ENCODE measurements at places on chromosomes 12 and 14.

DNA sequence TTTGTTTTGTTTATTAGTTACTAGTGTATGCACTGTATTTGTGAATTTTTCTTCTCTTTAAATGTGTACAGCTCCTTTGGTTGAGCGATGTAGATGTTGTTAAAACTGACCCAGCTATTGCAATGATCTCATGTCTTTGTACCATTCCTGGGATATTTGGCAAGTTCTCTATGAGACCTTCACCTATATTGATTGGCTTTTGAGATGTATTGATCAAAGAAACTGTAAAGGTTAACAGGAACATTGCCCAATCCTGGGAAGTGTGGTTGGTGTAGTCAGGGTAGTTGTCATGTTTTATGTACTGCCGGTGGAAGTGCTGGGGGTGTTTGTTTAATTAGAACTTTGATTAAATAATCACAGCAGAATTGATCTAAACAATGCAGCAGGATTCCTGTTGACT lies 43.1 kb downstream of the ACSS3 start:
- no peak for DNase-seq

- DNase-seq = no peak
These were observed 5.5 kb upstream of the OTX2 start for GRCh38 chr14:56815745-56816144.

DNA sequence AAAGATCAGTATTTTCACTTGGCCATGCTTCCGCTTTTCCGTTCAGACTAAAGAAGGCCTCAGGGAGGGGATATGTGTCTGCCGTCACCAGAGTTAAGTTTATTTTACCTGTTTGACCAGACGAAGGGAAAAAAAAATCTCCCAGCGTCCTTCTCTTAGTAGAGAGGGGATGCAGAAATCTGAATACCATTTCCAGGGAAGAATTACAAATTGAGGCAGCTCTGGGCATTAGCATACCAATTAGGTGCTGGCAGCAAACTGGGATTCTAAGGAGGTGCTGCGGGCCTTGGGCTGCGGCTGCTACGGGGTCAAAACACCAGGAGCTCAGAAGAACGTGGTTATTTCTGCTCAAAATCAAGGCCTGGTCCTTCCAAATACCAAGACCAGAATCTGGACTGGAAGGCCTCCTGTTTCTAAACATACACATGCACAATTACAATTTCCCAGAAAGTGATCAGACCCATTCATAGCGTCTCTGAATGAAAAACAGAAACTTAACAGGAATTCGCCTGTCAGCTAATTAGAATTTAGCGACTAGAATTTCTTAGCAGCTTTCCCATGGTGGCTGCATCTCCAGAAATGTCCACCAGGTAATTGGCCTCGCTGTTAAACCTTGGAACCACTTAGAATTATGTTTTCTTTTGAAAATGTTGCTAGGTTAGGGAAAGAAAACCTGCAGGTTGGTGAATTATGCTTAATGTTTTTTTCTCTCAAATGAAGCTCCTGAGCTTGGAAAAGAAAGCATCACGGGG lies 617.0 kb downstream of the VRK1 start:
- DNase-seq = no peak

DNA sequence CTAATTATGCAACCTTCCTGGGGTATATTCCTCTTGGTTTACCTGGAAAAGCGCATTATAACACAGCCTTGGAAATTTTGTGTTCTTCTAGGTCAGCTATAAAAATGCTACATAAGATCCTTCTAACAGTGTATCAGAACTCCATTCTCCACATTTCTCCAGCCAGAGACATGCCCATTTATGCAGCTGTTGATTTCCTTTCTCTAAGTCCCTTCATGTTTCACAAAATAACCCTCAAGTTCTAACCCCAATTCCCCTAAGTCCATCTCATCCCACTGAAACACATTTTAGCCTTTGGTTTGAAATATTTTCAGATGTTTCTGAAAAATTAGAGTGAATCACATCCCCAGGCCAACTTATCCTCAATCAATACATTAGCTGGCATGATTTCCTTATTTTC lies 20.9 kb upstream of the HDAC7 start:
- DNase-seq = no peak

- DNase-seq = no peak
These were observed 2.8 kb downstream of the PAN2 start for GRCh38 chr12:56330936-56331490.

- no peak for DNase-seq
These were observed 17.1 kb upstream of the OR4K17 start for GRCh38 chr14:20093442-20093841.

DNA sequence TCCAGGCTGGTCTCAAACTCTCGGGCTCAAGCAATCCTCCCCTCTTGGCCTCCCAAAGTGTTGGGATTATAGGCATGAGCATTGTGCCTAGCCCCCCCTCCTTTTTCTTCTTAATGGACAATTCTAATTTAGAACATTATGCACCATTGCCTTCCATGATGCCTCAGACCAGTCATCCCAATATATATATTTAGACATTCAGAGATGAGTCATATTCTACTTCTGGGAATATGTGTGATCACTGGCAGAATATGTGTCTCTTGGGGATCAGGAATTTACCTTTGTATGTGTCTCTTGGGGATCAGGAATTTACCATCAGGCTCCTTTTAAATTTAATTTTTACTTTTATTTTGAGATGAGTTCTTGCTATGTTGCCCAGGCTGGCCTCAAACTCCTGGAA lies 7.5 kb upstream of the CCDC177 start:
- no peak for DNase-seq

DNA sequence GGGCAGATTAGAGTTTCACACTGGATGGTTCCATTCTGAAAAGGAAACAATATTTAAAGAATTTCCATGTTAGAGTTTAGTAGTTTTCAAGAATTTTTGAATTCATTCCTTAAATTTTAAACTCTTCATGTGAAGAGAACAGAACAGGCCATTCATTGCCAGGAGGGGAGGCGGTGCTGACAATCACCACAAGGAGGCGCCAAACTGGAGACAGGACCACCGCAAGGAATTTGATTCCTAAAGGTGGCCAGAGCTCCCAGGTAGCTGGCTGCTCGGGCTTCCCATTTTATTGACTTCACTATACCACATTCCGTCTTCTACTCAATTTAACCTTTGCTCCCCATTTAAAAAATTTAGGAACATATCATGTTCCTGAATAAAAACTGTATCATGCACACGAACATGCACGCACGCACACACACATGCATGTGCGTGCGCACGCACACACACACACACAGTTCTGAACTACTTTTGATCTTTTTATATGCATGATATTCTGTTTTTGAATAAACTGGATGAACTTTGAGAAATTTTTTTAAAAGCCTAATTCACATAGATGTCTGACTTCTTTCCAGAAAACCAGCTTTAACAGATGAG lies 101.2 kb downstream of the NELL2 start:
- DNase-seq = no peak

DNA sequence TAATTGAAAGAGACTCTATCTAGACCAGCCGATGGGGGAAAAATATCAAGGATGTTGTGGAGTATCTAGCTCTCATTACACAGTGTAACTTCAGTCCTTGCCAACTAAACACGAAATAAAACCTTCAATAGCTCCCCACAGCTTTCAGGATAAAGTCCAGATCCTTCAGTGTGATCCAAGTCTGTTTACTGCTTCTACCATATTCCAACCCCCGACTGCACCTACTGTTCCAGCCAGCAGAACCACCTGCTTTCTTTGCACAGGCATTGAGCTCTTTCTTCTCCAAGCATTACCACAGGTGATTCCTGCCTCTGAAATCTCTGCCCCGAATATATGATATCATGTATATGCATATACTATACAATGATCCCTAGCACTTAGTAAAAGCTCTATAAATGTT lies 2.2 kb upstream of the LRRC23 start:
- no peak for DNase-seq

- DNase-seq = no peak
These were observed 147.5 kb upstream of the MIS18BP1 start for GRCh38 chr14:45400509-45400908.

DNA sequence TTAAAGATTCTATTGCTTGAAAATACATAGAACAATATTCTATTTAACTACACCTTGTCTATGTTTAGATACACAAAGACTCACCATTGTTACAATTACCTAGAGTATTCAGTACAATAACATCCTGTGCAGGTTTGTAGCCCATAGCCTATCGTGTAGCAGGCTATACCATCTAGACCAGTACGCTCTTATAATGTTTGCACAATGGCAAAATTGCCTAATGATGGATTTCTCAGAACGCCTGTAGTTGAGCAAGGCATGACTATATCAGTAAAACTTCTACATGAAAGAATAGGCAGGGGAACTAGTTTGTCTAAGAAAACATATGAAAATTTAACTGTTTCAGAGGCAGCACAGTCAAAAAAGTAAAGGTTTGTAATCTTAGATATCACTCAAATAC lies 375.9 kb downstream of the DAD1 start:
- DNase-seq = no peak

DNA sequence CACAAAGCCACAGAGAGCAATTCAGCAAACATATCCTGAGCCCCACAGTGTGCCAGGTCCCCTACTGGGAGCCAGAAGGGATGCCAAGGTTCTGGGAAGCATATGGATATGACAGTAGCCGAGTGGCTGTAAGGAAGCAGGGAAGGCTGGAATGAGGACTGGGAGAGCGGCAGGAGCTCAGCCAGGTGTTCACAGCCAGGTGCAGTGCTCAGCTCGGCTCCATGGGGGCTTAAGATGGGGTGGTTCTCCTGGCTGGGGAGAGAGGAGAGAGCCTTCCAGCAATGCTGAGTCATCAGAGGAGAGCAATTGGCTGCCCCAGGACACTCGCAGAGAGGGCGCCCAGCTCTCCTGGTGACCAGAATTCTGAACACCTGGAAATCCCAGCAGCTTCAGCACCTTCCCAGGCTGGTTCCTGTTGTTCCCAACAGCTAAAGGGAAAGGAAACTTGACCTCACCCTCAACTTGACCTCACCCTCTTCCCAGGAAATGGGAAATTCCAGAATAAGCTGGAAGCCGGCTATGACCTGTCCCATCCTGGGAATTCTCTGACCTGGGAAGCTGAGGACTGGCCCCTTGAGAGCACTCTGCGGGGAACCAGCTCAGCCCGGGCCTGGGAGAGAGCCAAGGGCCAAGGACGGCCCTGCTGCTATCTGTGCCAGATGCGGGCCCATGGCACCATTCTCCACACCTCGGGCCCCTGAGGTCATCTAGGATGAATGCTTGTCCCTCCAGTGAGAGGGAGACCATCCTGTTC lies 34.6 kb downstream of the SLC6A12 start:
- no peak for DNase-seq

- no peak for DNase-seq
These were observed 62.7 kb downstream of the CHST11 start for GRCh38 chr12:104519190-104520019.

DNA sequence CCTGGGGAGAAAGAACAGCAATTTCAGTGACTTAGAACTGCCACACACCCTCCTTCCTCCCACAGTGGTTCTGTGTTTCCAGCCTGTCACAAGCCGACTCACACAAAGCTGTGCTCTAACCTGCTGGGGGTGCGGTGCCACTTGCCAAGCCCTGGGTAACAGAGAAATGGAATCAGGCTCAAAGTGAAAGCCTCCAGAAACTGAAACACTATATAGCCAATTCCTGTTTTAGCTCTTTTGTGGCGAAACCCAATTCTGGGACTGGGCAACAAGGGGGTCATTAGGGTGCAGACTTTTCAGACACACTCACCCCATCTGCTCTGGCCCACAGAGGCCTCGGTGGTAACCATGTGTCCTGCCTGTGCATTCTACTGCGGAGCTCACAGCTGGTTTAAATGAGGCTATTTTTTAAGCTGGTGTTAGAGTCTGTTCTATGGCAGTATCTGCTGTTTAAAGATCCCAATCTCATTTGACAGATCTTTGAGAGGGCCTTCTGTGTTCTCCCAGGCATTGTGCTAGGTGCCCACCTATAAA lies 15.2 kb upstream of the ACTR6 start:
- DNase-seq = no peak

DNA sequence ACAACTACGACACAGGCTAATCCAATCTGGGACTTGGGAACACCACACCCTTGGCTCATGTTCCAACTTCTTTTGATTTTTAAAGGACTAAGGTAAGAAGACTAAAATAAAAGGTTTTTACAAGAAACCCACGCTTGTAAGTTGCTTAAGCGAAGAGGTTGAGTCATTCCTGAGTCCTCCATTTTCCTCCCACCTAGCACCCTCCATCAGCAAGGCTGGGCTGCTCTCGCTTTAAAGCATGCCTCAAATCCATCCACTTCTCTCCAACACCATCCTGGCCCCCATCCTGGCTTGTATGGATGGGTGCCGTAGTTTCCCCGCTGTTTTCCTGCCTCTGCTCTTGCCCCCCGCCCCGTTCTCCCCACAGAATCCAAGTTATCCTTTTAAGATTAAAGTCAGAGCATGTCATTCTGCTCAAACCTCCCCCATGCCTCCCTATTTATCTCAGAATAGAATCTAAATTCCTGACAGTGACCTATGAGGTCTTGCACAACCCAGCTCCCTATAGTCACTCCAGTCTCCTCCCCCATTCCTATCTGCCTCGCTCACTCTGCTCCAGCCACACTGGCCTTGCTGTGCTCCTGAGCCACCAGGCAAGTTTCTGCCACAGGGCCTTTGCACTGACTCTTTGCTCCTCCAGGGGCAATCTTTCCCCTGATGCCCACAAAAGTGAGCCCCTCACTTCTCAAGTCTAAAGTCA lies 34.5 kb downstream of the SCARB1 start:
- no peak for DNase-seq

- DNase-seq = no peak
These were observed 210.6 kb upstream of the NOVA1 start for GRCh38 chr14:26808407-26808806.

DNA sequence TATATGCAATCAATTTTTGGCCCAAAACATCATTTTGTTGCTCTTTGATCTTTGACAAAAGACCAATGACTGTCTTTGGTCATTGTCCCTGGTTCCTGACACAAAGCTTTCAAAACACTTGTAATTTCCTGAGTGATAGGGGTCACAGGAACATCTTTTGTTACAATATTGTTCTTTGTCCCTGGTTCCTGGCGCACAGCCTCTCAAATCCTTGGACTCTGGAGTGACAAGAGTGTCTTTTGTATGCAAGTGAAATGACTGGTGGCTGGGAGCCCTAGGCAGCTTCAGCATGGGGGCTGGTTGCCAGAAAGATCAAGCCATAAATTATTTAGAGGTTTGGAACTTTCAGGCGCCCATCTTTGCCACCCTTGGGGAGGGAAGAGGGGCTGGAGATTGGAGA lies 53.9 kb downstream of the DNAH10 start:
- no peak for DNase-seq

DNA sequence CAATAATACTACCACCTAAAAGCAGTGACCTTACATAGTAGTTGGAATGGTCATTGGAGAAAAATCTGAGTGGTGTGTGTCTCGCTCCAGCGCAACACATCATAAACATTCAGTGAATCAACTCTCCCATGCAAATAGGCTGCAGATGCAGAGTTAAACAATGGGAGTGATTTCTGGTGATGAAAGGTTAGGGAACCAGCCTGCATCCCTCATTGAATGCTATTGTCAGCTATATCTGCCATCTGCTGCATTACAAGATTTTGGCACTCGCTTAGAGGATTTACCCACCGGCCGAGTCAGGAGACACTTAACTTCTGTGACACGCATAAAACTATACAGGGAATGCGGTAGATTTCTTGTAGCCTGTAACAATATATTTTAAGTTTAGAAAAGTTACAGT lies 900.9 kb downstream of the FLRT2 start:
- DNase-seq = no peak
